ENCODE measurements at places on chromosomes 5 and 9.

- DNase-seq = no peak
Measured at GRCh38 chr9:19149230-19149629, 21.9 kb upstream of the PLIN2 start.

DNA sequence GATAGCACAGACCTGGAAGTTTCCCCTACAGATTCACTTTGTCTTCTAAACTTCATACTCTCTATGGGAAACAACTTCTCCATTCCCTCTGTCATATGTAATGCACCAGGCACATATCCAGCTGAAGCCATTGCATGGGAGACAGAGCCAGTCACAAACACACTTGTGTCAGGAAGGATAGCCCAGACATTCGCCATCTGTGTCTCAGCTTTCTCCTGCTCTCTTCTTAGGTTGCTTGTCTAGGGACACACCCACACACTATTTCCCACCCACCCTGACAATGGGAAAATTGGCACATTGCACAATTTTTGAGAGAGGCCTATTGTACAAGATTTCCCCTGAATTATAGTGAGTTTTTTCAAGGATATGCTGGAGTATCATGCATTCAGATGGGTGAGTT is 158.4 kb upstream of the MPDZ start:
- no peak for DNase-seq

DNA sequence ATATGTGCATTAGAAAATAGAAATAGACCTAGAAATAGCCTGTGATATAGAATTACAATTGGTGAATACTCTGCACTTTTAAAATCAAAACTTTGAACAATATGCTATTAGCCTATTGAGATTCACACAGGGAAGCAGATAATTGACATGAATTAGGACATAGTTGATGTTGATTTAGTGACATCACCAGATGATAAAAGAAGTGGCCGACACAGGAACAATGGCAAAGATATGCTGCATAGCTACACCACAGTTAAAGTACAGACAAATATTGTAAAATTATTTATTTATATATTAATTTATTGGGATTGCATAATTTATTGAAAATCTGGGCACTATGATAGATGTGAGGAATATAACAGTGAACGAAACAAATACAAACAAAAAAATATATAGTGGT is 261.5 kb upstream of the CCNH start:
- no peak for DNase-seq

DNA sequence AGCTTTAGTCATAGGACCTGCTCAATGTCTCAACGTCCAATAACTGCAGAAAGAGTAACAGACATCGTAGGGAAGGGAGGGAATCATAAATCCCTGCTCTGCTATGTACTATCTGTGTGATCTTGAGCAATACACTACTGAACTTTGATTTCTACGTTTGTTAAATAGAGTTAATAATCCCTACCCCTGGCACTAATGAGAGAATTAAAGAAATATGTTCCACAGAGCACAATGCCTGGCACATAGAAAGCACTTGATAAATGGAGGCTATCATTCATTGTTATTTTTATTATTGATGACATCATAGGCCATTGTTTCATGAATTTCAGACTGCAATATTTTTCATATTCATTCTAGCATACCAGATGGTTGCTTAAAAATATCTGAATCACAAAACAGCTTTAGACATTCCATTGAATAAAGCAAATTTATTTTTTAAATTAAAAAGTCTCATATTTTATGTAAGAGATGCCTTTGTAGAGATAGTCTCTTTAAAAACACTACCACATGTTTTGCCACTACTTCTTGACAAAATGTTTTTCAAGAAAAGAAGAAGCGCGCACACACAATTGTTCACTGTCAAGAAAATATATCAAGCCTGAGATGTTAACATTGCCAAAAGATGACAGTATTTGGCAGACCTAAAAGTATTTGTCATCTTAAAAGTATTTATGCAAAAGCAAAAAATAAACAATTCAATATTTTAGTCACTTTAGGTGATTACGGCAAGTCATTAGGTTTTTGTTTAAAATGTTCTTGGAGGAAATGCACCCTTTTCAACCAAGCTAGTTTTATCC is 108.5 kb downstream of the EBF1 start:
- DNase-seq = peak; percentile 17

- DNase-seq = no peak
Measured at GRCh38 chr5:100861148-100861547, 41.9 kb downstream of the ST8SIA4 start.

GRCh38 chr9:82295181-82295580 is 306.6 kb downstream of the SPATA31D1 start:
- DNase-seq = no peak

GRCh38 chr5:173592050-173592669 is 24.3 kb downstream of the BOD1 start:
- no peak for DNase-seq

DNA sequence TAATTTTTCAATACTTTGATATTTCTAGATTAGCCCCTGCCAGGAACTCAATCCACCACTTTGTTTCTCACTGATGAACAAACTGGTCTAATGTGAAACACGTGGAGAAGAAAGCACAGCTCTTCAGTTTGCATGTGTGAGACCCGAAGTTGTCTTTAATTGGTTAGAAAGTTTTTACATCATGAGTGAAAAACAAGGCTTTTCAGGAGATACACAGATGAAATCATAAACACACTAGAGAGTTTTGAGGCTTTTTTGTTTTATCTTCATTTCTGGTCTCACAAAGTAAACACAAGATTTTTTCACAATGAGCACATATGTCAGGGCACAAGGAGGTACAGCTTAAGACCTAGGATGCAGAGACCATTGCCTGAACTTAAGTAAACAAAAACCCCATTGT is 84.5 kb upstream of the MOCS2 start:
- peak; percentile 6 for DNase-seq

DNA sequence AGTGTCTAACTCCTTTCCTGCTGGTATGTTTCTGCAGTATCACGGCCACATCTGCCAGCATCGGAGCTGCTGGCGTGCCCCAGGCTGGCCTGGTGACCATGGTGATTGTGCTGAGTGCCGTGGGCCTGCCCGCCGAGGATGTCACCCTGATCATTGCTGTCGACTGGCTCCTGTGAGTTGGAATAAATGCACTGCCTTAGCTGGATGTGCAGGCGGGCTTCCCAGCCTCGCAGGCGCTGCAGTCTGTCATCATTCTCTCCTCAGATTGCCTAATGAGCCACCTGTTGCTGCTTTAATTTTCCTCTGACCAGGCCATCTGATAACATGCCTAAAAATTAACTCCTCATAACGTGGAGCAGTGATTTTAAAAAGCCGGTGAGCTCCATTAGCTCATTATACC is 79.1 kb upstream of the PLPP6 start:
- DNase-seq = no peak

DNA sequence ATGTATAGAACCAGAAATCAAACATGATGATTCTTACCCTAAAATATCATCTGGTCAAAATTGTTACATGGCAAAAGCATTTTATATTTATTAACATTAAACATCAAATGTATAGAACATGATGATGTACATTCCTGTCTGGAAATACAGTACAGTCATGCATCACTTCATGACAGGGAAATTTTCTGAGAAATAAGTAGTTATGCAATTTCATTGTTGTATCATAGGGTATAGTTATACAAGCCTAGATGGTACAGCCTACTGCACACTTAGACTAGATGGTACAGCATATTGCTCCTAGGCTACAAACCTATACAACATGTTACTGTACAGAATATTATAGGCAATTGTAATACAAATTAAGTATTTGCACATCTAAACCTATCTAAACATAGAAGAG is 64.6 kb upstream of the VCAN start:
- no peak for DNase-seq

DNA sequence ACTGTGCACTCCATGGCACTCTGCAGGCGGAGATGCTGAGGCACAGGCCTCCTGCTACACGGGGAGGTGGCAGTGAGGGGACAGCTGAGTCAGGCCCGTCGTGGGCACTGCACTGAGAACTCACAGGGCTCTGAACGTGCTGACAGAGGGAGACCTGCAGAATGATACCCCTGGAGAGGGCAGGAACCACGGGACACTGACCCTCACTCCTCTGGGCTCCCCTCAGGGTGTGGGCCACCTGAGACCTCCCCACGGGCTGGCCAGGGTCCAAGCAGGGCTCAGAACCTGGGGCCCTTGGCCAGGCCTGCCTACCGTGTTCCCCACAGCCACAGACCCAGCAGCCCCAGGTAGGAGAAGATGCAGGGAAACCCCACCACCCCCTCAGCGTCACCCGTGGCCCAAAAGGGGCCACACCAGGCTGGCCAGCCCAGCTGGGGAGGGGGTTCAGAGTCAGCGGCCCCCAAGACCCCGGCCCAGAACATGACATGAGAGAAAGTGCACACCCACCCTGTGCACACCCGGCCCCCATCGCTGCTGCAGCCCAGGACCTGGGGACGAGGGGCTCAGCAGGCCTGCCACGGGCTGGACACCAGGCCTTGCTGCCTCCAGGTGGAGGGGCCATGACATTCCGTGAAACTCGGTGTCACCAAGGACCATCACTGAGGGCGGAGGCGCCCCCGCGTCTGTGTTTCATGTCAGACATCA is 30.9 kb downstream of the GLT6D1 start:
- DNase-seq = no peak

DNA sequence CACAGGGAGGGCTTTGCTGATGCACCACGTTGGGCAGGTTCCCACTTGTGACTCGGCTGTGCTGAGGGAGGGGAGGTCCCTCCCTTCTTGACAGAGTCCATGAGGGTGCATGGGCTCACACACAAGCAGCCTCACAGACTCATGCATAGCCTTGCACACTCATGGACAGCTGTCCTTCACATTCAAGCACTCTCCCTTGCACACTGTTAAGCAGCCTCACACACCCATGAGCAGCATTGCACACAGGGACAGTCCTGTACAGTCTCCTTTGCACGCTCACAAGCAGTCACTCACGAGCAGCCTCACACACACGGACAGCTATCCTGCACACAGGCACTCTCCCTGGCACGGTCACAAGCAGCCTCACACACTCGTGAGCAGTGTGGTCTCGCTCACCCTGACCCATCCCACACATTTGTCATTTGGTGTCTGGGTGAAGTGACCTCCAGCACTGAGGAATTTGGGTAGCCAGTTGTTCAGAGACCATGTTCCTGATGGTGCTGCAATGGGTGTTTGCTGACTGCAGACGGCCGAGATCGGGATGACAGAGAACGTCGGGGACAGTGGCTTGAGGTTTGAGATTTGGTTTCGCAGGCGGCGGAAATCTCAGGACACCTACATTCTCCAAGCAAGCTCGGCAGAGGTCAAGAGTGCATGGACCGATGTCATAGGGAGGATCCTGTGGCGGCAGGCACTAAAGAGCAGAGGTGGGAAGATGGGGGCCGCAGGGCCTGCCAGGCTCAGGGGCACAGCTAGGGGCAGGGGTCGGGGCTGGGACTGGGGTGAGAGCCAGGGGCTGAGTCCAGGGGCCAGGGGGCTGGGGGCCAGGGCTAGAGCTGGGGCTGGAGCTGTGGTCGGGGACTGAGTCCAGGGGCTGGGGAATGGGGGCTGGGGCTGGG is 17.7 kb upstream of the LRRC14B start:
- DNase-seq = no peak

- peak; percentile 31 for DNase-seq
Measured at GRCh38 chr5:79255786-79256557, 20.0 kb downstream of the JMY start.

GRCh38 chr5:106862450-106863193 is 808.1 kb downstream of the EFNA5 start:
- no peak for DNase-seq

DNA sequence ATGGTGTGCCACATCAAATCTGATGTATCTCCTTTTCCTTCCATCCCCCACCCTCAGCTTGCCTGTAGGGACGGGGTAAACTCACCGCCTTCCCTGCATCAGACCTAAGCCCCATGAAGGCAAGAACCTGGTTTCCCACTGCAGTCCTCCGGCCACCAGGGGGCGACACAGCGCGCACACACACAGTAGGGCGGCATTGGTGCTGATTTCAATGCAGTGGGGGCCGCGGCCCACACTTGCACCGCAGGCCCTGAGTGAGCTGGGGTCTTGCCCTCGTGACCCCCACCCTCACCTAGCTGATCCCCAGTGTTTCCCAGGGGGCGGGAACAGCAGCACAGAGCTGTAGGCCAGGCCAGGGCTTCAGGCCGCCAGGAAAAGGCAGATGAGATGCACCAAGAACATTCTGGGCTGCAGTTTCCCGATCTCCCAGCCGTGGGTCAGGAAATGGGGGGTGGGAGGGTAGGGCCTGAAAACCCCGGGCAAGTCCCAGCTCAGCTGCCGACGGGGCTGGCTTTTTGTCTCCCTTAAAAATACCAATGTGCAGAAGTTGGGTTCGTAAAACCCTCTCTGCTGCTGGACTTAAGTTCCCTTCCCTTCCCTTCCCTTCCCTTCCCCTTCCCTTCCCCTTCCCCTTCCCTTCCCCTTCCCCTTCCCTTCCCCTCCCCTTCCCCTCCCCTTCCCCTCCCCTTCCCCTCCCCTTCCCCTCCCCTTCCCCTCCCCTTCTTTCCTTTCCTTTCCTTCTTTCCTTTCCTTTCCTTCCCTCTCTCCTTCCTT is 19.5 kb downstream of the FAM163B start:
- DNase-seq = no peak

DNA sequence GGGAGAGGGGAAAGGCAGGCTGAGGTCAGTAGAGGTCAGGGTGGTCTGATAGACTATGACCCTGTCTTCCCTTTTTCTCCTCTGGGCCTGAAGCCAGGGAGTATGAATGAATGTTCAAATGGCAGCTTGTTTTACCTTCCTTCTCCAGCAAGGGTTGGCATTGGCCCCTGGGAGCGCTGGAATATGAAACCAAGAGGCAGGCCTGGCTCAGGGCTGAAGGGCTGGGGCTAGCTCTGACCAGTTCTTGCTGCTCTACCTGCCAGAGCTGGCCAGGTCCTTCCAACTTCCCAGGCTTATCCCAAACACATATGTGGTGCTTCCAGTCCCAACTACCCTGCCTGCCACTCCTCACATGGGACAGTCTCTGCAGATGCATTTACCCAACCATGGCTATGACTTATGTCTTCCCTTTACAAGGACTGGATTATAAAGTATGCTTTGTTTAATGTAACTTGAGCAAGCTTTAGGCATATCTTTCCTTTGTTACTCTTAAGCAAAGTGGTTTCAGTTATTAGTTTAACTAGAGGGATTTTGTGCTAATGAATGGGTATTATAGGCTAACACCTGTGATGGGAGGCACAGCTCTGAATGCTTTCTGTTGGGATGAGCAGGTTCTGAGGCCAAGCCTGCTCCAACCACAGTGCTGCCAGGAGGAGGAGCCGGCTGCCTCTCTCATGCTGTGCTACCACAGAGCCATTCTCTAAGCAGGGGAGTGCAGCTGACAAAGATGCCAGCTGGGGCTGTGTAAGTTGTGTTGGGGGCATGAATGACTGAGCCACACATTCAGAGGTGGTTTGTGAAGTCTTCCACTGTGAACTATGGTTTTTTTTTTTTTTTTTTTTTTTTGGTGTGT is 6.1 kb downstream of the CCNI2 start:
- DNase-seq = no peak

- DNase-seq = no peak
Measured at GRCh38 chr5:90613459-90613858, 54.9 kb downstream of the ADGRV1 start.

DNA sequence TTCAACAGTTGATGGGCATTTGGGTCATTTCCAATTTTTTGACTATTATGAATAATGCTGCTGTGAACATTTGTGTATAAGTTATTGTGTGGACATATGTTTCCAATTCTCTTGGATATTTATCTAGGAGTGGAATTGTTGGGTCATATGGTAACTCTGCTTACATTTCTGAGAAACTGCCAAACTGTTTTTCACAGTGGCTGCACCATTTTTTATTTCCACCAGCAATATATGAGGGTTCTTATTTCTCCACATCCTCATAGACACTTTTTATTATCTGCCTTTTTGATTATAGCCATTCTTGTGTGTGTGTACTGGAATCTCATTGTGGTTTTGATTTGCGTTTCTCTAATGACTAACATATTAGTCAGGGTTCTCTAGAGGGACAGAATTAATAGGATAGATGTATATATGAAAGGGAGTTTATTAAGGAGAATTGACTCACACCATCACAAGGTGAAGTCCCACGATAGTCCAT is 14.7 kb upstream of the MED27 start:
- DNase-seq = no peak
